G401 (cell line): ENCODE measurements at places on chromosomes 5 and 9. TPM values are rescaled to one million over a fixed set of nuclear protein-coding genes. Genes with fewer than 3 reads are reported as not detected.

Gene MEIKIN
- not detected in 2 replicates for total RNA-seq

Gene PGM5
- 0.68 and 1.5 TPM in 2 replicates for total RNA-seq

Gene SLC36A2
- total RNA-seq: not detected in 2 replicates

Gene GPR151
- not detected in 2 replicates for total RNA-seq

Gene PIP5K1B
- not detected in 2 replicates for total RNA-seq

Gene LRSAM1
- total RNA-seq: 20.0 and 20.7 TPM in 2 replicates

Gene CAMK4
- total RNA-seq: under 0.01 TPM in 1 of 2 replicates, not detected in the other

Gene MAMDC2
- total RNA-seq: 0.81 and 1.2 TPM in 2 replicates

- no peak for DNase-seq
Observed at GRCh38 chr5:15571618-15572017, 71.6 kb downstream of the FBXL7 start.

DNA sequence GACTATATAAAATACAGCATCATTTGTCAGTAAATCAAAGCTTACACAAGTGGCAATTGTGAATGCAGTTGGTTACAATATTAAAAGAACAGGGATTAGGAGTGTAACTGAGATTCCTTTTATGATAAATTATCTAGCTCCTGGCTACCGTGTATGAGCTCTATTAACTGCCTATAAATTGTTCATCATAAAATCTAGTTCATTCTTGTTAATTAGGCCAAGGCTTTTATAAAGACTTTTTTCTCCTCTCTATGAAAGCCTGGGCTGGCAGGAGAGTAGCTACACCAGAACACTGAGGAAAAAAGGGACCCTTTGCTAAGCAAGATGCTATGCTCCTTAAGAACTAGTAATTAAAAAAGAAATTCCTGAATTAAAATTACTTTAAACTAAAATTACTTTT lies 132.4 kb upstream of the MEF2C start:
- DNase-seq: no peak

DNA sequence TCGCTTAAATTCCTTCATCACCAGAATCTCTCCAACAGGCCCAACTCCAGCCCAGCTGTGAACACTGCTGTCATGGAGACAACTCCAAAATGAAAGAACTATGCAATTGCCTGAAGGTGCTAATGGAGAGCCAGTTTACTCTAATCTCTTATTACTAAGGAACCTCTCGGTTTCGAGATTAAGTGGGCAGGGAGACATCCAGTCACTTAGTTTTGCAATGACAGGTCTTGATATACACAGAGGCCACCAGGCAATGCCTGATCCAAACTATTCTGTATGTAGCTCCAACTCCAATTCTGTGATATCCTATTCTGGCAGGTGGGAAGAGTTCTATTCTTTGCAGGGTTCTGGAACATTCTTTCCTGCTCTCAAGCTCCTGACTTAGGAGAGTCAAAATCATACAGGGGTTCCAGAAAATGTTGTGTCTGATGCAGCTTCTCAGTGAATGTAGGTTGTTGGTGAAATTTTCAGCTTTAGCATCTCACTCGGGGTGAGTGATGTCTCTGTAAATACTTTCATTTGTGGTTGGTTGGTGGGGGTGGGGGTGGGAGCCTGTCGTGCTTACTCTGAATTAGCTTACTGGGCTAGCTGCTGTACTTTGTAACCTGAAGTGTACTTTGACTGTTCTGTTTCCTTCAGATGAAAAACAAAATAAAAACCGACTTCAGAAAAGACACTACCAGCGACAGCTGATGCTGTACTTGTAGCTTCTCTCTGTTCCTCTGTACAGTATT lies 170.9 kb downstream of the PALM2AKAP2 start:
- no peak for DNase-seq

DNA sequence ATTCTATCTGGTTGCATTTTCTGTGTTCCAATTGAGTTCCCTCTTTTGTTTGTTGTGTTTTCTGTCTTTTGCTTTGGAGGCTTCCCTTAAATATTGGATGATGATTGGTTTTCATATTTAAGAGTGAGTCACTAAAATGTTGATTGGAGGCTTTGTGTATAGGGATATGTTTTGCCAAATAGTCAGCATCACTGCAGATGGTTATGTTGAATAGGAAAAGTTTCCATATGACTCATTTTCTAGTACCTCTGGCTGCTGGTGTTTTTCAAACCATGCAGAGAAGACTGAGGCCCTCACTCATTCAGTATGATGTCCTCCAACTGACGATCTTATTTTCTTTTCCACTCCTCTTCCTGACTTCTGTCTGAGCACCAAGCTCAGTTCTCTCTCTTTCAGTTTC lies 1290.0 kb downstream of the EFNA5 start:
- no peak for DNase-seq

DNA sequence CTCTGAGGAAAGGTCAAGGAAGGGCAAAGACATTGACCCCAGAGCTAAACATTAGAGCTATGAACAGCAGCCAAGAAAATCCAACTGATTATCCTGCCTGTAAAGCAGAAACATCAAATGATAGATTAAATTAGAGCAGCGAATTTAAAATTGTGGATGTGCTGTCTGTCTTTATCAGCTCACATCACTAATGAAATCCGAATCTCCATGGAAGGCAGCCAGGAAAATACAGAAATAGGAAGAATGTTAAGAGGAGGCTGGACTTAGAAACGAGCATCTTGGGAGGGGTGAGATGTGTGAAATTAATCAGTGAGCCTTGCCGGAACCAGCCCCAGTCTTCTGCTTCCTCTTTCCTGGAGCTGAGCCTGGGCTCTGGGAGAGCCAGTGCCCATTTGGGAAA lies 191.0 kb downstream of the PJA2 start:
- no peak for DNase-seq

DNA sequence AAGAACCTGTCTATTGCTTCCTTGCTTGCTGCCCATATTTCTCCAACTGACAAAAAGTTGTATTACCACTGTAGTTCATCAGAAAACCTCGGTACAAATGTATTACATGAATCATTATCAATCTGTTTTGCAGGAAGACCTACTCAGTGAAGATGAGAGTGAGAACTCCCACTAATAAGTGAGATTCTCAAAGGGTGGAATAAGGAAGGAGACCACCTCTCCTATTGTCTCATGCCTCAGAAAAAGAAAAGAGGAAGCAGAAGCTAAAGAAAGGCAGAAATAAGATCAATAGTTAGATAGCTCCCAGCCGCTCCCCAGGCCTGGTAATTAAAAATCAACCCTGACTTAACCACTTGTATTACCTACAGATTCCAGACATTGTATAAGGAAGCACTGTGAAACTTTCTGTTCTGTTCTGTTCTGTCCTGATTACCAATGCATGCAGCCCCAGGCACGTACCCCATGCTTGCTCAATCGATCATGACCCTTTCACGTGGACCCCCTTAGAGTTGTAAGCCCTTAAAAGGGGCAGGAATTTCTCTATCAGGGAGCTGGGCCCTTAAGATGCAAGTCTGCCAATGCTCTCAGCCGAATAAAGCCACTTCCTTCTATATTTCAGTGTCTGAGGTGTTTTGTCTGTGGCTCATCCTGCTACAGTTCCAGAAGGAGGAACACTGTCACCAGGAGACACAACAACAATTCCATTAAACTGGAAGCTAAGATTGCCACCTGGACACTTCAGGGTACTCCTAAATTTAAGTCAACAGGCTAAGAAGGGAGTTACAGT lies 152.5 kb upstream of the COX7C start:
- DNase-seq: no peak

- DNase-seq: no peak
Observed at GRCh38 chr9:129781131-129781530, 21.9 kb upstream of the TOR1B start.

DNA sequence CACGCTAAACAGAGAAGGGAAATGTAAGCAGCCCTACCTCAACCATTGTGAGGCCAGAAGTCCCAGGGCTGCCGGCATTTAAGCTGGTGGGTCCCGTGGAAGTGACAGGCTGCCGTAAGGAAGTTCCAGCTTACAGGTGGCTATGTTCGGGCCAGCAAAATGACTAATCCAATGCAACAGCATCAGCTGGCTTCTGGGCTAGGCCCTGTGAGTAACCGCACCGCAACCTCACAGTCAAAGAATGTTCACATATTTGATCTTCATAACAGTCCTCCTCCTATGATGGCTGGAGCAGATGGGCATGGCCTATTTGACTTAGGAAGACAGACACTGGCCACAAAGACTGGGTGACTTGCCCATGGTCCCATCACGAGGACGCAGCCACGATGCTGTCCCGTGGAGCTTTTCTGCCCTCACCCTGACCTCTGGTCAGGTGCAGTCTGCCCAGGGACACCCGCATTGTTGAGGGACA lies 88.2 kb downstream of the LIFR start:
- no peak for DNase-seq

- no peak for DNase-seq
Observed at GRCh38 chr5:1390861-1391600, 46.1 kb upstream of the CLPTM1L start.

GRCh38 chr5:153981905-153982605 lies 56.7 kb downstream of the FAM114A2 start:
- DNase-seq: no peak

GRCh38 chr5:127935398-127935797 lies 148.2 kb upstream of the SLC12A2 start:
- DNase-seq: no peak

DNA sequence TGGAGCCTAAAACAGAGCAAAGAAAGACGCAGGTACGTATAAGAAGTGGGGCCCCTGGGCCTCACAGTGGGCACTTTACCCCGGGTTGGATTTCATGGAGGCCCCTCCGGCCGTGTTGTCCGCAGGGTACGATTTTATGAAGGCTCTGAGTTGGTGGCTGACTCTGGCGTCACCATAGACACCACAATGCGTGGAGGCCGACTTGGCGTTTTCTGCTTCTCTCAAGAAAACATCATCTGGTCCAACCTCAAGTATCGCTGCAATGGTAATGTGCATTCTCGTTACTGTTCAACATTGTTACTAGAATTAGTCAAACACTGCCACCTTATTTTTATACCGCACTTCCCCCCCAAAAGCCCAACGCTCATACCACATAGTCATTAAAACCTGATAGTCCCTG lies 47.1 kb downstream of the THBS4 start:
- DNase-seq: no peak

DNA sequence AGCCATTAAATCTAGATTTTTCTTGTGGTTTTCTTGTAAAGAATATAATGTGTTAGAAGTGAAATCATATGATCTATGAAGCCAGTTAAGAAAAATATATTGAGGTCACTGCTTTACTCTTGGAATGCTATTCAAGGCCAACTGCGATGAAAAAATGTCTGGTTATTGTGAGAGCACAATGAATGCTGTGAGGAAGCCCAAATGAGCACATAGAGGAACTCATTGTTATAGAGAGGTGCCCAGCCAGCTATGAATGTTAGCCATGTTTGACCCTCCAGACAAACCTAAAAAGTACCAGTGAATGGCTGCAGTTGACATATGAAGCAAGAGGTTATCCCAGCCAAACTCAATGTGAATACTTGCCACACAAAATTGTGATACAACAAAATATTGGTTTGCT lies 359.8 kb upstream of the FAM174A start:
- DNase-seq: no peak

DNA sequence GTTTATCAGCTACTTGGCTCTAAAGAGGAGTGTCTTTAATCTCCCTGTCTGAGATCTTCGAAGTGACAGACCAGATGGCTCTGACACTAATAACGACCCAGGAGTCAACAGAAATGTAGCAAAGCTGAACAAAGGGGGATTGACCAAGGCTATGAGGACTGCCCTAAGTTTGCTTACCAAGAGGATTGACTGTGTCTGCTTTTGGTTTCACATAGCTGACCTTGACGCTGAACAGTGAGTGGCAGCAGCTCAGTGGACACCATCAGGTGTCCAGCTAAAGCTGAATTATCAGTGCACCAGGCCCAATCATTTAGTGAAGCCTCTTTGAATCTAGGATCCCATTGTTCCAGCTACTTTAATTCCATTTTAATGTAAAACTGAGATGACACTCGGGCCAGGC lies 262.6 kb downstream of the COX7C start:
- DNase-seq: peak; percentile 4
